ENCODE measurements at places on chromosomes 4 and X.

GRCh38 chr4:131426023-131426758, 1722.9 kb upstream of the PCDH10 start:
- no peak for DNase-seq

DNA sequence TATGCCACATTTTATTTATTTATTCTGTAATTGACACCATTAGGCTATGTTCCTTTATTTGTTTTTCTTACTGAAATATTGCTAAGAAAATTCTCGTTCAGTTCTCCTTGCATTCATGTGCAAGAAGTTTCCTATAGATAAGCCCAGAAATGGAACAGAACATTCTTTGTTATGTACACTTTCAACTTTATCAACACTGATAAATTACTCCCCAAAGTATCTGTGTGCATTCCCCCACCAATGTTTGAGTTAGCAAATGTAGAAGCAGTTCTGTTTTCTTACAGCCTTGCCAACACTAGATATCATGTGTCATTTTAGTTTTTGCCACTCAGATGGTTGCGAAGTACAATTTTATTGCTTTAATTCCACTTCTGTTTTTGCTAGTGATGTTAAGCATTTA, 166.4 kb upstream of the NPY2R start:
- DNase-seq: no peak

- DNase-seq: no peak
Observed at GRCh38 chr4:109041463-109042360, 260.7 kb downstream of the COL25A1 start.

DNA sequence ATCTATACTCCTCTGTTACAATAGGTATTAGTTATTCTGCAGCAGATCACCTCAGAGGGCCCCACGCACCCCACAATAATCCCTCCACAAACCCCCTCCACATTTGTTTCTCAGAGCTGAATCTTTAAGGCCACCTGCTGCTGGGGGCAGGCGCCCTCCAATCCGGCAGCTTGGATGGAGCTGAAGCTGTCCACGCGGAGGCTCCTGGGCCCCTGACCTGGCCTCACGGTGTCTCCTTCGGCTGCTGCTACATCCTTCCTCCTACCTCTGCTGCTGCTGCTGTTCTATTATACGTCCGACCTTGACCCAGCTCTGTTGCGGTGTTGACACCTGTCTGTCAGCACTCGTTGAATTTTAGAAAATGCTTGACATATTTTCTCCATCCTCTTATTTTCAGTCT, 430.2 kb upstream of the ZFP42 start:
- DNase-seq: no peak

- DNase-seq: no peak
Observed at GRCh38 chr4:87031920-87032319, 97.1 kb downstream of the AFF1 start.

GRCh38 chrX:35442421-35442820, 355.7 kb upstream of the MAGEB16 start:
- no peak for DNase-seq

GRCh38 chr4:17033768-17034181, 135.3 kb upstream of the LDB2 start:
- DNase-seq: no peak

- DNase-seq: no peak
Observed at GRCh38 chr4:82097504-82097903, 276.3 kb downstream of the HNRNPD start.

DNA sequence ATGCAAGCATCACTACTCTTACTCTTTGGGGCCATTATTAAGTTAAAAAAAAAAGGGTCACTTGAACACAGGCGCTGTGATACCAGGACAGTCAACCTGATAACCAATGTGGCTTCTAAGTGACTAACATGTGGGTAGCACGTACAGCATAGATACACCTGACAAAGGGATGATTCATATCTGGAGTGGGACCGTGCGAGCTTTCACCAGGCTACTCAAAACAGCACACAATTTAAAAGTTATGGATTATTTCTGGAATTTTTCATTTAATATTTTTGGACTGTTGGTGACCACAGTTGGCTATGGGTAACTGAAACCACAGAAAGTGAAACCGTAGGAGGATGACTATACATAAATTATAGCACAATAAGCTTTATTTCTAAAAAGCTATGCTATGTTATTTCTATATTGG, 113.8 kb upstream of the STIM2 start:
- DNase-seq: no peak

DNA sequence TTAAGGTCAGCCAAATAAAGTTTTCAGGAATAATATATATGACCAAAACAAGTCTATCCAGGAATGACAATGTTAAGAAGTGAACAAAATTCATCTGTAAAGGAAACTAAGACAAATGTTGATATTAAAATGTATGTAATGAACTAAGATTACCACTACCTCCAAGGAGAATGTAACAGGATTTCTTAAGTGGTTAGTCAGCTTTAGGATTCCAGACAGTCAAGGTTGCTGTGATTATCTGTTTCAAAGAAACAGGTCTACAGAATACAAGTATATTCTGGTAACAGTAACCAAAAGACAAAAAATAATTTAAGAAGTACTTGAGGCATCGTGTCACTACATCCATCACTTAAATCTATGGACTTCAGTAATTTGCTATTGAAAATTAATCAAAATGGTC, 172.8 kb downstream of the SCFD2 start:
- no peak for DNase-seq

GRCh38 chrX:119887721-119888425, 7.8 kb upstream of the AKAP14 start:
- peak; percentile 17 for DNase-seq

DNA sequence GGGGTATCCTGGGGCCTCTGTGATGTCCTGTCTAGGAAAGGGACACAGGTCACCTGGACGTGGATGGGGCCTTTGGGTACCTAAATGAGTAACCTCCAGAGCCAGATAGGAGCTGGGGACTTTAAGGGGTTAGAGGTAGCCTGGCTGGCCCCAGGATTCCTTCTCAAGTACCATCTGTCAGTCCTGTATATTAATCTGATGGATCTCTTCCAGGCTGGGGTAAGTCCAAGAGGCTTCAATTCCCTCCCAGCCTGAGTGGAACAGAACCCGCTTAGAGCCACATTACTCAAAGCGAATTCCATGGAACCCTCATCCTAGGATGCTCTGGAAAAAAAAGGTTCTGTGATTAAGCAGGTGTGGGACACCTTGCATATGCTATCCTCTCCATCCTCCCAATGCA, 24.8 kb upstream of the MAP3K15 start:
- no peak for DNase-seq

DNA sequence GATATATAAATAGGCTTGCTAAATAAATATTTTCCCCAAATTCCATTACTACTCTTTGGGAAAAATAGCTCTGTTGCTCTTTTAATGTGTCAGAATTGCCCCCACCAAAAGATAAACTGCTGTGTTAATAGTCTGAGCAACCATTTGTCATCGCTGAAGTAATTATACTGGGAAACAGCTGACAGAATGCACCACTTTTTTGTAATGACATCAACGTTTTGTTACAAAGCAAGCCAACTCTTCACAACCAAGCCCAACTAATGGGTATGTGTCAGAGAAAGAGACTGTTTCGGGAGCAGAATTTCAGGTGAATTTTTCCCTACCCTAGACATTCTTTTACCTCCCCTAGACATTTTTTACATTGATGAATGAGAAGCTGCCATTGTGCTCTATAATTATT, 405.0 kb upstream of the MAGEB18 start:
- no peak for DNase-seq

- no peak for DNase-seq
Observed at GRCh38 chr4:182245541-182246215, 2.5 kb downstream of the TENM3 start.

DNA sequence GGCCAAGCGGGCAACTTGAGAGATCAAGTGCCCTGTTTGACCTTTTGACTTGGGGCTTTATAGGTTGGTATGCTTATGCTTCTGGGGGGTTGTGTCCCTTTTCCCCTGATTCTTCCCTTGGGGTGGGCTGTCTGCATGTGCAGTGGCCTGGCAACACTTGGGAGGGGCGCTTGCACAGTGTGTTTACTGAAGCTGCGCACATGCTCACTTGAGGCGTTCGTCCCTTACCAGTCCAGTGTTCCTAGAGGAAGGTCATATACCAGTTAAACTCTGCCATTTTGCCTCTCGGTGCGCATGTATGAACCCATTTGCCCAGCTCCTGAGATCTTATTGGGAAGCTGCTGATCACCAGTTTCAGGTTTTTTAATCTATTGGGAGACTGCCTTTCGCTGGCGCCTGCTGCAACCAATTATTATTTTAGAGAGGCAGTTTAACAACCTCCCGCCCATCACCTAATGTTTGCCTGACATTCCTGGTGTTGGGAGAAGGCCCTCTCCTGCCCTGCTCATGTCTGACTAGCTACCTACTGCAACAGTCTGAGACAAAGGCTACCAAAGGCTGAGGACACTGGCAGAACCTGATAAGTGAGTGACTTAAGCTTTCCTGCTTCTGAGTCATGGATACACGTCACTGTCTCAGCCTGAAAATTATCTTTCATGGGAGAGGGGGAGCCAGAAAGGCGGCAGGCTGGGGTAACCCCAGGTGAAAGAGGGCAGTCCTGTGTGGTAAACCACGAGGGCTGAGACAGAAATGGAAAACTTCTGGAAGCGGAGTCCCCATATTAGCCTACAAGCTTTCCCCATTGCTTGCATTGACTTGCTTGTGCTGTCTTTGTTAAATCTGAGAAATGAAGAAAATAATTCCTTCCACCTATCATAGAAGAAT, 97.6 kb downstream of the CPE start:
- no peak for DNase-seq

- no peak for DNase-seq
Observed at GRCh38 chr4:166169111-166169510, 296.1 kb downstream of the TLL1 start.

DNA sequence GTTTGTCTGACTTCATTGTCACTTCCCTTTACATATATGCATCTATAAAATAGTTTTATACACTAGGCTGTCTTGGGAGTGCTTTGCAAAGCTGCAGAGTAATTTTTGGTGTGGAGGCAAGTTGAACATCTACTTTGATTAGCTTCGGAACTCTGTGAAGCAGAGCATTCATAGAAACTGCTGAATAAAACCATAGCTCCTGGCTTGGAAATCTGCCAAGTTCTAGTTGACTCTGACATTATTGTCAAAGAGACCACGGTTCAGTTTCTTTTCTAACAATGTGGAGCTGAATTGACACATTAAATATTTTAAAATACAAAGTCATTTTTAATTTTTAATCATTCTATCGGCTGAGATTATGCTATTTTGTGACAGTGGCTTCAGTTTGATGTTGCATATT, 335.0 kb downstream of the BMPR1B start:
- DNase-seq: no peak

GRCh38 chr4:183321079-183321478, 1.0 kb upstream of the CLDN22 start:
- DNase-seq: no peak

DNA sequence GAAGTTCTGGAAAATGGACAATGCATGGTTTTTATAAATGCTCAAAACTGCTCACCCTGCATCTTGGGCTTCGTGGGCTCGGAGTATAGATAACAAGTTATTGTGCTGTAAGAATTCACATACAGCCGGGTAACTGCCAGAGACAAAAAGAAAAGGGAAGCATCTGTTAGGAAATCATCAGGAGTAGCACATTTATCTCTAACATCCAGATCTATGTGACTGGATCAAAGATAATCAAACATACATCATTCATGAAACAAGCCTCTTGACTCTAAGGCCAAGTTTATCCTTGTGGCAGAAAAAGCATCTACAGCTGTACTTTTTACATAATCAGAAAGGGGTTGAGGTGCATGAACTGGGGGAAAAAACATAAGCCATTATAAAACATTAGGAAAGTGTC, 264.2 kb downstream of the PPP3CA start:
- no peak for DNase-seq

DNA sequence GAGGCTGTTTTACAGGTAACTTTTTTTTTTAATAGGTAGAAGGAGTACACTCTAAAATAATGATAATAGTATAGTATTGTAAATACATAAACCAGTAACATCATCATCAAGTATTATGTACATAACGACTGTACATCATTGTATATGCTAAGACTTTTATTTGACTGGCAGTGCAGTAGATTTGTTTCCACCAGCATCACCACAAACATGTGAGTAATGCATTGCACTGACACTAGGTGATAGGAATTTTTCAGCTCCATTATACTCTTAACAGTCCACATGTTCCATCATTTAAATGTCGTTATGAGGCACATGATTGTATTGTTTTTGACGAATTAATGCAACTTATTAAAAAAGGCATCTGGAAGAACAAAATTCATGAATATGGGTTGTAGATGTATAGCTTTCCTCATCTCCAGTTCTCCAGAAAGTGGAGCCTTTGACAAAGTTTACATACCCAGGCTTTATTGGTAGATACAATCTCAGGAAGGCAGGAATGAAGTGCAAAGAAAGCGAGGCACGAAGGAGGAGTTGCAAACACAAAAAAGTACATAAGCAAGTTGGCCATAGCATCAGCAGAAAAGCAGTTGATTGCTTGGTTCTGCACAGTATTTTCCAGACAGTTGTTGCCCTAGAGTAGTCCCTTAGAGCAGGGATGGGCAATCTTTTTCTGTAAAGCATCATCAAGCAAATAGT, 336.9 kb upstream of the NR3C2 start:
- no peak for DNase-seq

DNA sequence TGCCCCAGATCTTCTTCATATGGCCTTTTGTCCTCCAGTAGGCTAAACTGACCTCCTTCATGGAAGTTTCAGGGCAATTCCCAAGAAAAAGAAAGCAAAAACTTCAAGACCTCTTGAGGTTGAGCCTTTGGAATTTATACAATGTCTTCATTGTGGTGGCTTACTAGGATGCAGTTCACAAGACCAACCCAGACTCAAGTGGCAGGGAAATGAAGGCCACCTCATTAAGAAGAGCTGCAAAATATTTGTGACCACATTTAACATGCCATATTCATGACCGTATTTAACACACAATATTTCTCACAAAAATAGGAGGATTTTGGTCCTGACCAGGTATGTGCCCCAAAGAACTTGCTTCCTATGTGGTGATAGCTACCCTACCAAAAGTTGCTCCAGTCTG, 605.5 kb upstream of the PITX2 start:
- no peak for DNase-seq

GRCh38 chrX:136619899-136620505, 28.0 kb upstream of the CD40LG start:
- DNase-seq: no peak

- DNase-seq: no peak
Observed at GRCh38 chrX:9604908-9605306, 140.0 kb downstream of the TBL1X start.

GRCh38 chr4:82891707-82892466, 934 bp upstream of the SEC31A start:
- DNase-seq: no peak

DNA sequence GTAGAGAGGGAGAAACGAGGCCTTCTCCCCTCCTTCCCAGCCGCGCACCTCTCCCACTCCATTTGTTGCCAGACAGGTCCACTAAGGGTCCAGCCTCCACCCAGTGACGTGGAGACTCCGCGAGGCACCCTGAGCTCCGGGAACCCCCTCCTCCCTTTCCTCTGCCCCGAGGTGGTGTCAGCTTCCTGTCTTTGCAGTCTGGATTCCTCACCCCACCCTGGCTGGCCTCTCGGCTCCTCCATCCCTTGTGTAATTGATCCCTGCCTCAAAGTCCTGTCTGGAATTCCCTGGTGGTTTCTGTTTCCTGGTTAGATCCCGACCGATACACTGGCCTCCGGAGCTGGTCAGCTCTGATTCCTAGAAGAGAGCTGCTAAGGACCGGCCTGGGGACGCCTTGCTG, 105.9 kb upstream of the SCOC start:
- no peak for DNase-seq

All from stimulated activated CD8-positive, alpha-beta memory T cell treated with anti-CD3 and anti-CD28 coated beads, Interleukin-7, amount 100 ng/mL, for 24 hours (primary cell).